ENCODE measurements at places on chromosomes 12 and 14.

- DNase-seq: peak; percentile 13
These were observed 27.5 kb downstream of the TCHP start for GRCh38 chr12:109927622-109928021.

DNA sequence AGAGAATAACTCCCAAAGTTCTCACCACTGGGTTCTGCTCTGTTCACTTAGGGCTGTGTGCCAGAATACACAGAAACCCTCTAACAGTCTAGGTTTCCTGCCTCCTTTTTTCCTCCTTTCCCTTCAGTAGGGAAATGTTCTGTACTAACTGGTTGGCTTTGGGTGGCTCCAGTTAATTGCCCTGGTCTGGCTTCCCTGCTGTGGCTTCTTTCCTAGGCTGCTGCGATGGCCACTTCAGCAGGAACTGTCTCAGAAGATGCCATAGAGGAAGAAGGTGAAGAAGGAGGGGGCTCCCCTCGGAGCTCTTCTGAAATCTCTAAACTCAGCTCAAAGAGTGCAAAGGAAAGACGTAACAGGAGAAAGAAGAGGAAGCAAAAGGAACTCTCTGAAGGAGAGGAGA, 115.2 kb downstream of the SCN8A start:
- DNase-seq: no peak

GRCh38 chr12:56011509-56012090, 9.2 kb upstream of the IKZF4 start:
- DNase-seq: no peak

DNA sequence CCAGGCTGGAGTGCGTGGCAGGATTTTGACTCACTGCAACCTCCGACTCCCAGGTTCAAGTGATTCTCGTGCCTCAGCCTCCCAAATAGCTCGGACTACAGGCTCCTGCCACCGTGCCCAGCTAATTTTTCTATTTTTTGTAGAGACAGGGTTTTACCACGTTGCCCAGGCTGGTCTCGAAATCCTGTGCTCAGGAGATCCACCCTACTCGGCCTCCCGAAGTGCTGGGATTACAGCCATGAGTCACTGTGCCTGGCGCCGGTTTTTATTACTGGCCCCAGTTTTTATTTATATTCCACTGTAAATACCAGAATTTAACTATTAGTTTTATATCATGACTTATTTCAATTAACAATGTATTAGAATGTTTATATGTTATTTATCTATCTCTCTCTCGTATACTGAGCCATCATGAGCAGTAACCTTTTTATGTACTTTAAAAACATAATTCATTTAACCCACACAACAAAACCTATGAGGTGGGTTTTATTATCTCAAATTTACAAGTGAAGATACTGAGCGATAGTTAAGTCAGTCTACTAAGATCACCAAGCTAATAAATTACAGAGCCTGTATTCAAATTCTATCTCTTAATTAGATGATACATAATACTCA, 47.8 kb downstream of the HECTD1 start:
- no peak for DNase-seq

GRCh38 chr14:89351516-89352404, 65.3 kb downstream of the FOXN3 start:
- DNase-seq: no peak

DNA sequence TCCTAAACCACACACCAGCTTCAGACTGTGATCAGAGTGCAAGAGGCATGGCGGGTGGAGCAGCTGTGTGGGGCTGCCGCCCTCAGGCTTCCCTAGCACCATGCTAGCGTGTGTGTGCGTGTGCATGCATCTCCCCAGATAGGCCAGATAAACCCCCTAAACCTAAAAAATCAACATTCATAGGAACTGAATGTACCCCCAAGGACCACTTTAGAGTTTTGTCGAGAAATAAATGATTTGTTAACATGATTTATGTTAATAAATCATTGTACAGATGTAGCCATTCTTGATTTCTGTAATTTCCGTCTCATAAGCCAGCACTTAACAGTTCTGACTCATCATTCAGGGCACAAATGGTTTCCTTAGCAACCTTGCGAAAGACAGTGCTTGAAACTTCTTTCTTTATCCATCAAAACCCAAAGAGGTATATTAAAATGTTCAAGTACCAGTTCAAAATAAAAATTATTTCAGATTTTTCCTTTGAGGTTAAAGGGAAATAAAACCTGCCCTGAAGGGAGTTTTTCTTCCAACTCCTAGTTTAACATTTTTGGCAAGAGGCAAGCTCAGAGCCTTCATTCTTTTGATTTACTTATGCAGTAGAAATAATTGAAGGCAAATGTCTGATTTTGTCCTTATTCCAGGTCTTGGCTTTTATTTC, 206.2 kb upstream of the RGS6 start:
- no peak for DNase-seq

DNA sequence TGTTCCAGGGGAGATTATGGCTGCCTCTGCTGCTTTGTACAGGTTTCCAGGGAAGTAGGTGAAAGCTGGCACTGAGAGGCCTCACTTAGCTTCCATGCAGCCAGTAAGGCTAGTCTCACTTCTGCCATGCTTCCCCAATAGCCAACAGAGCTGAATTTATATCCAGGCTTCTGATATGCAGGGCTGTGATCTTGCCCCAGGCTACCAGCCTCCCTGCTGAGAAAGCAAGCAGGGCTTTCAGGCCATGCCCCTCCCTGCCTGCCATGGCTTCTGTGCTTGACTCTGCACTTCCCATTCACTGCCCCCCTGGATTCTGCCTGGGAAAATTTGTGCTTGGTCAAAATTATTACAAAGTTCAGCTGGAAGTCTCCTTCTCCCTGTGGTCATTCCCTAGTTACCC, 302.1 kb upstream of the FBXO33 start:
- DNase-seq: no peak

GRCh38 chr12:46981622-46982021, 97.8 kb upstream of the PCED1B start:
- DNase-seq: no peak
